ENCODE measurements at places on chromosomes 6 and 20.

- no peak for DNase-seq
Observed at GRCh38 chr6:64777941-64778785, 928.9 kb downstream of the EYS start.

DNA sequence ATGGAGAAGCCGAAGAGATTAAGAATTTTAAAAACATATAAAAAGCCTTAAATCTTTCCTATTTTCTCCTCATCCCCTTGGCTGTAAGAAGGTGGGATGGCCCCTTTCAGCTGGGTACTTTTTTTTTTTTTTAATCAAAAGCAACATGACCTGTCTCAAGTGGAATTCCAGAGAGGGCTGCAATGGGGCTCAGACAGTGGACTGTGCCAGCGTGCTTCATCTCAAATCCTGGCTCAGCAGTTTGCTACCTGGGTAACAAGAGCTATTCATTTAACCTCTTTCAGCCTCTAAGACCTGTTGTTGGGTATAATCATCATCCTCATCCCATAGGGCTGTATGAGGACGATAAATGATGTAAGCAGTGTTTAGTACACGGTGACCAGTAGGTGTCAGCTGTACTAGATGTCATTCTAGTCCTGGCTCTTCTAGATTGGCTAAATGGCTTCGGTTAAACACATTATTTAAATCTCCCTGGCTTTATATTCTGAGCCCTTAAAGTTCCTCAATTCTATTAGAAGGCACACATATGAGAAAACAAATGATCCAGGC is 6.9 kb upstream of the PPP1R3G start:
- no peak for DNase-seq

DNA sequence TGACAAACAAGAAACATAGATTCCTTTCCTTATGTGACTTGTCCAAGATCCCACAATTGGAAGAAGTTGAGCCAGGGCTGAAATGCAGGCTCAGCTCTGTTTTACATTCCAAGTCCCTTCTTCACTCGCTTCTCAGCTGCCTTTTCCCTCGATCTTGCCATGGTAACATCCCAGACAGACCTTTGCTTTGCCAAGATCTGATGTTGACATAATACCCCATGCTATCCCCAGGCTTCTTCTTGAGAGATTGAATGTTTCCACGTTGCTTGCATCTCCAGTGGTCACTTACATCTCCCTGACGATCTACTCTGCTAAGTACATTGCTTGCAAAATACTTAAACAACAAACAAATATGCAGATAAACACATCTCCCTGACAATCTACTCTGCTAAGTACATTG is 63.5 kb downstream of the TBXT start:
- no peak for DNase-seq

- no peak for DNase-seq
Observed at GRCh38 chr20:37837924-37838323, 65.0 kb upstream of the VSTM2L start.

GRCh38 chr6:69584913-69585729 is 211.7 kb downstream of the LMBRD1 start:
- peak; percentile 83 for DNase-seq

GRCh38 chr20:40843251-40843650 is 154.2 kb upstream of the MAFB start:
- DNase-seq, result no peak

DNA sequence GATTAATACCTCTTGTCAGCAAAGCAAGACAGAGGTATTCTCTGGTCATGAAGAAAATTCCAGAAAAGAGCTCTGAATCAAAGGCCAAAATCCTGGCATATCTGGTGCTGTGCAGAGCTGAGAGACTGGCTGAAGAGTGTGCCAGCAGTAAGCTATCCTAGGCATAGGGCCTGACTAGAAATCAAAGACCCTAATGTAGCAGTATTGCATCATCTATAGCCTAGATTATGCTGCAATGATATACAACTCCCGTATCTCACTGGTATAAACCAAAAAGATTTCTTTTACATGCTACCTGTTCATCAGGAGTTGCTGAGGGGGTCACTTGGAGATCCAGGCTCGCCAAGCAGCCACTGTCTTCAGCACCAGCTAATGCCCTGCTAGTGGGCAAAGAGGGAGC is 30.9 kb upstream of the TRIM39 start:
- DNase-seq, result no peak

- no peak for DNase-seq
Observed at GRCh38 chr6:169556758-169557548, 144.9 kb downstream of the WDR27 start.

- no peak for DNase-seq
Observed at GRCh38 chr6:65004283-65004682, 702.7 kb downstream of the EYS start.

- peak; percentile 53 for DNase-seq
Observed at GRCh38 chr6:63802606-63803206, 167.1 kb downstream of the PHF3 start.

- no peak for DNase-seq
Observed at GRCh38 chr20:821046-821730, 12.3 kb upstream of the FAM110A start.

Measured in common myeloid progenitor, CD34-positive (primary cell).